SJCRH30 (cell line): ENCODE measurements at places on chromosomes 3 and 15. TPM values are rescaled to one million over a fixed set of nuclear protein-coding genes. Genes with fewer than 3 reads are reported as not detected.
A peak's percentile ranks its signal among the peaks of the same experiment; 100 is the strongest.

The CLDN11 gene
- 0.30 and 0.33 TPM in 2 replicates for total RNA-seq

DNA sequence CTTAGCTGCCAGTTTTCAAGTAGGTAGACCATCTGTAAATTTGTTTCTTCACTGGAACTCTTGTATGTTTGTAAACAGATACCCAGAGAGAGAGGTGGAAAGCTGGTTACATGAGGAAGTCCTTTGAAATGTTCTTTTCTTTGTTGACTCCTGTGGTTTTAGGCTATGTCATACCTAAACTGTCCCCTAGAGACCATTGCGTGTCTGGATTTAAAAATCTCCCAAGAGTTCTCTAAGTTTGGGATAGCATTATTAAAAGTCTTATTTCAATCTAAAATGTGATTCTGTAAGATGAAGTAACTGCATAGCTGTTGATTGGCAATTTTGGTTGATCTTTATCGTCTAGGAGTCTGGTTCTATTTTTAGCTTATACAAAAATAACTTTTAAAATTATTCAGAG is 127.2 kb downstream of the GHSR start:
- H3K4me1 ChIP-seq: peaks cover 18% of the 10 kb centered on the region
- no peak overlapping the region for H3K4me3 ChIP-seq
- H3K27ac ChIP-seq: no peak overlapping the region
- no peaks in the 10 kb centered on the region for H3K27me3 ChIP-seq
- H3K36me3 ChIP-seq: peaks cover 44% of the 10 kb centered on the region
- DNase-seq: no peak

- H3K4me3 ChIP-seq: no peak overlapping the region
- H3K36me3 ChIP-seq: no peaks in the 10 kb centered on the region
- H3K27ac ChIP-seq: no peak overlapping the region; the same call in 1 of the 2 replicates
Observed at GRCh38 chr3:111739311-111739911, 119.7 kb upstream of the PHLDB2 start.

GRCh38 chr3:18295171-18295920 is 129.8 kb downstream of the SATB1 start:
- DNase-seq: peak; percentile 69
- H3K27me3 ChIP-seq: no peaks in the 10 kb centered on the region
- H3K27ac ChIP-seq: no peak overlapping the region

GRCh38 chr3:32198714-32199113 is 39.8 kb upstream of the CMTM8 start:
- no peaks in the 10 kb centered on the region for H3K36me3 ChIP-seq
- no peak overlapping the region for H3K27ac ChIP-seq
- H3K4me1 ChIP-seq: no peaks in the 10 kb centered on the region
- H3K27me3 ChIP-seq: no peaks in the 10 kb centered on the region

The RTP1 gene
- not detected in 2 replicates for total RNA-seq

GRCh38 chr3:186965141-186965879 is 35.0 kb downstream of the ST6GAL1 start:
- H3K4me1 ChIP-seq: peaks cover 10% of the 10 kb centered on the region
- no peak for DNase-seq
- H3K4me3 ChIP-seq: no peak overlapping the region
- H3K36me3 ChIP-seq: no peaks in the 10 kb centered on the region
- no peak overlapping the region for H3K27ac ChIP-seq
- H3K27me3 ChIP-seq: no peaks in the 10 kb centered on the region

The DLEC1 gene
- total RNA-seq: not detected in 2 replicates

The FBXL22 gene
- total RNA-seq: 0.10 and 0.34 TPM in 2 replicates

DNA sequence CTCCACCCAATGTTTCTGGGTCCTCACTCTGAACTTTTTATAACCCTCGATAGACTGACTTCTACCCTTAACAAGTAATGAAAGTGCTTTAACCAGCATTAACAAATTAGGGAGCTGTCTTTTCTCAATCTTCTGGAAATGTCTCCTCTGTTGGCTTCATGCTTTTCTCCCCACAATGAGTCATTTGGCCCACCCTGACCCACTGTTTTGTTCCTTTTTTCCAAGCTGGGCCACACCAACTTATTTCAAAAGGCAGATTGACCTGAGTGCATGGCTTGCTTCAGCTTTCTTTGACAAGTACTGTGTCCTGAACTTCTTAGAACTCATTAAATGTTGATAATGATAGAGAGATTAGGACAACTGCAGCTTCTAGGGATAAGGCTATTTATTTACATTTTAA is 199.6 kb upstream of the SEMA6D start:
- no peak overlapping the region for H3K4me3 ChIP-seq
- DNase-seq: no peak
- H3K27me3 ChIP-seq: no peaks in the 10 kb centered on the region
- no peaks in the 10 kb centered on the region for H3K4me1 ChIP-seq

DNA sequence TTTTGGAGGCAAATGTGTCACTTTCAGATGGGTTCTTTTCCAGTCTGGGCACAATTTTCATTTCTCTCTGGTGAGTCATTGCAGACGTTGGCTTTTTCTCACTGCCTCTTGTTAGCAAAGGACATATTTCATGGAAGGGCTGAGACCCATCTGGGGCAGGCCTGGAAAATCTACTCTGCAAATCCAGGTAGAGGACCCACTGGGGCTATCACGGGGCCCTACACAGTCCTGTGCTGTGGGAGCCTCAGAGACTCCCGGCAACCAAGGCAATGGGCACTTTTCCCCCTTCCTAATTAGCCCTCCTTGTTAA is 58.0 kb downstream of the HRH1 start:
- H3K27me3 ChIP-seq: no peaks in the 10 kb centered on the region
- DNase-seq: no peak
- H3K4me3 ChIP-seq: no peak overlapping the region
- H3K27ac ChIP-seq: no peak overlapping the region
- H3K36me3 ChIP-seq: no peaks in the 10 kb centered on the region
- no peaks in the 10 kb centered on the region for H3K4me1 ChIP-seq

DNA sequence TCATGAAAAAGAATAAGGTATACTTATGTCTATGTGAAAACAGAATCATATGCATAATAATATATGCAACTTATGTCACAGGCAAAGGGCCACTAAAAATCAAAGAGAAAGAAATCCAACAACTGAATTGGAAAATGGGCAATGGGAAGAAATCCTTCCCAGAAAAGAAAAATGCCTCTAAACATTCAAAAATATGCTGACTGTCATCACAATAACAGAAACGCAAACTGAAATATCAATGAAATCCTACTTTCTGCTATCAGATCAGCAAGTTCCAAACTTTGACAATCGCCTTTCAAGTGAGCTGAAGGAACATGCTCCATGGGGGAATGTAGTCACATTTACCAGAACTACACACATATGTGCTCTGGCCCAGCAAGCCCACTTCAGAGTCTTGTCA is 99.4 kb upstream of the KLF13 start:
- DNase-seq: no peak
- H3K27ac ChIP-seq: no peak overlapping the region
- peaks cover 15% of the 10 kb centered on the region for H3K4me1 ChIP-seq
- no peaks in the 10 kb centered on the region for H3K27me3 ChIP-seq
- H3K36me3 ChIP-seq: no peaks in the 10 kb centered on the region

DNA sequence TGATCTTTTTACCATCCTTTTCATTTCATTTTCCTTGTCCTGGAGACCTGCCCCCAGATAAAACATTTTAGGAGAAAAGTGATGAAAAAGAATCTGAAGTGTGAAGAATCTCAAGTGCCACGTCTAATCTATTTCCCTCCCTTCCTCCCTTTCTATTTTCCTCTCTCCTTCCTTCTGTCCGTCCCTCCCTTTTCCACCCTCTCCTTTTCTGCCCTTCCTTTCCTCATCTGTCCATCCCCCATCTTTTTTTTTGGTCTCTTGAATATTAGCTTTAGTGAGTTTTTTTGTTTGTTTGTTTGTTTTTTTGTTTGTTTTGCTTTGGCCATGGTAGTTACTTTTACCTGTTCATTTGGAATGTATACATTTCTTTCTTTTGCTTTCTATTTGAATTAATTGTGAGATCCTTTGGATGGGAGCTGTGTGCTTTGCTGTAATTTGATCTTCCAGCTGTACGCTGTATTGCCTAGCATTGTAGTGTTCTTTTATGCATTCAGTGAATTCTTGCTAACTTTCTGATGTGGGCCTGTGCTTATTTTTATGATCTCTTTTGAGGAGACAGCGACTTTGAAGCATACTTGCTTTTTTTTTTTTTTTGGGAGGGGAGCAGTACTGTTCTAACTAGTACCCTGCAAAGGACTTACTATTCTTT is 19.2 kb downstream of the CDIN1 start:
- H3K4me1 ChIP-seq: no peaks in the 10 kb centered on the region
- no peak overlapping the region for H3K27ac ChIP-seq
- H3K4me3 ChIP-seq: no peak overlapping the region

The SAXO2 gene
- total RNA-seq: 0.10 and 0.46 TPM in 2 replicates
